ENCODE measurements at places on chromosomes 1 and 21.

DNA sequence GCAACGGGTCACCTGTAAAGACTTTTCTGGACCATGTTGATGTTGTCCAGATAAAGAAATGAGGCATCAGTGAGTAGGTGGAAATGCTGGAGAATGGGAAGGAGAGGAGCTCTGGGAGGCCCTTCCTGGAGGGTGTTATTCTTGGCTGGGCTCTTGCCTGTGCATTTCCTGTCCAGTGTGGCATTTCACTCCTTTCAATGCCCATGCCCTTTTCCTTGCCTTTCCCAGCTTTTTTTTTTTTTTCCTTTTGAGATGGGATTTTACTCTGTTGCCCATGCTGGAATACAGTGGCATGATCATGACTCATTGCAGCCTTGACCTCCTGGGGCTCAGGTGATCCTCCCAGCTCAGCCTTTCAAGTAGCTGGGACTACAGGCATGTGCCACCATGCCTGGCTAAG is 11.8 kb downstream of the NOS1AP start:
- no peak for DNase-seq

DNA sequence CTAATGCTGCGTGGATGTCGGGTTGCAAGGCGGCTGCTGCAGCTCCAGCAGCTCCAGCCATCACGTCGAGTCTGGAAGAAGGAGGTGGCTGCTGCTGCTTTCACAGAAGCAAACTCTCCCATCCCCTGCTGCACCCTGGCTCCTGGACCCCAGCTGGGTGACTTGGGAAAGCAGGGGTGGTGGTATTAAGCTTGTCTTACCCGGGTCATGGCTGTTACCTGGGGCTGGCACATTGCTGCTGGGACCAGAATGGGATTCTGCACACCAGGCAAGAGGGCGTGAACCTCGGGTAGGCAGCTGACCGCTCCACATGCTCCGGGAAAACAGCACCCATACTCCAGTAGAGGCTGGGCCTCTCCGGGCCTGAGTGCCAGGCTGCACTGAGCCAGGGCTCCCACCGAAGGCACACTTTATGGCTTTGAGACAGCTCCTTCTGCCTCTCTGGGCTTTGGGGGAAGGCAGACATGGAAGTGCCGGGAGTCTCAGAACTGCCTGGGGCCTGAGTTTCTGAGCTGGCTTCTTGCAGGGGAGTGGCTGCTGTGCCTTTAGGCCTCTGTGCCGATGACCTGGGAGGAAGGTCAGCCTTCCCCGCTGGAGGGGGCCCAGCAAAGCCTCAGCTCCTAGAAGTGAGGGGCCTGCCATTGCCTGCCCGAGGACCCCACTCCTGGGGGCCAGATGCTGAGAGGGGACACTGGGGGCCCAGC is 1.2 kb downstream of the SMIM1 start:
- DNase-seq, result no peak

GRCh38 chr1:184163674-184164465 is 112.3 kb downstream of the TSEN15 start:
- DNase-seq, result no peak

- DNase-seq, result no peak
Measured at GRCh38 chr1:162560303-162561036, 1.1 kb upstream of the UAP1 start.

DNA sequence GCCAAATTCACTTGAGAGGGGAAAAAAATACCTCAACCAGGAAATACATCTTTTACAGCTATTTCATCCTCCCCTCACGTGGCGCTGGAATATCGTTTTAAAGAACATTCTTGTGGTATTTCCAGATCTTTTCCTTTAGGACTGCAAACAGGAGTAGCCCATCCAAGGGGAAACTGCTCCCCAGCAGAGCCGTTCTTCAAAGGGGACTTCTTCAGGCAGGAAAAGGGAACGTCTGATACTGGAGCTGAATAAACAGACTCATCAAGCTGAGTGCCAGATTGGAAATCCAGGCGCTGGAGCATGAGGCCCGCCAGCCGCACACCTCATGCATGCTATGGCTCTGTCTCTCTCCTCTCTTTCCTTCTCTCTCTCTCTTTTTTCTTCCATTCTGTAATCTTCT is 34.0 kb upstream of the PROX1 start:
- DNase-seq, result no peak

- DNase-seq, result no peak
Measured at GRCh38 chr1:172944931-172945330, 105.8 kb downstream of the TNFSF18 start.

Measured in activated CD4-positive, CD25-positive, alpha-beta regulatory T cell treated with anti-CD3 and anti-CD28 coated beads, Interleukin-2, amount 50 U/mL, for 16 hours (primary cell).